ENCODE measurements at places on chromosomes 1 and 21.
A peak's percentile ranks its signal among the peaks of the same experiment; 100 is the strongest.

- DNase-seq: no peak
These were observed 215.5 kb downstream of the KIF26B start for GRCh38 chr1:245370175-245370825.

- DNase-seq: no peak
These were observed 771 bp downstream of the ABCD3 start for GRCh38 chr1:94418664-94419655.

DNA sequence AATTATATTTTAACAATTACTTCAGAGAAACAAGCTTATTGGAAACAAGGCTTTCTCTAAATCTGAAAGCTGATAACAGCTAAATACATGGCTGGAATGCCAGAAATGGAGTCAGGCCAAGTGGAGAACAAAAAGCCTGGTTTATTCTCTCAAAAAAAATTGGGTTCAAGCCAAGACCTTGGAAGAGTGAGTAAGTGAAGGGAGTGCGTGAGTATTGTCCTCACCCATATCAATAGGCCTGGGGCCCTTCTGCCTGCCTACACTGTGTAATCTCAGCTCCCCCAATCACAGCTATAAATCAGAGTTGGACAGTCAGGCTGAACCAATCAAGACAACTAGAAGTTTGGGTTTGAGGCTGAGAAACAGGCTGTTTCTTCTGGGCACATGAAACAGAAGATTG lies 7.4 kb downstream of the KYAT3 start:
- DNase-seq: peak; percentile 71

DNA sequence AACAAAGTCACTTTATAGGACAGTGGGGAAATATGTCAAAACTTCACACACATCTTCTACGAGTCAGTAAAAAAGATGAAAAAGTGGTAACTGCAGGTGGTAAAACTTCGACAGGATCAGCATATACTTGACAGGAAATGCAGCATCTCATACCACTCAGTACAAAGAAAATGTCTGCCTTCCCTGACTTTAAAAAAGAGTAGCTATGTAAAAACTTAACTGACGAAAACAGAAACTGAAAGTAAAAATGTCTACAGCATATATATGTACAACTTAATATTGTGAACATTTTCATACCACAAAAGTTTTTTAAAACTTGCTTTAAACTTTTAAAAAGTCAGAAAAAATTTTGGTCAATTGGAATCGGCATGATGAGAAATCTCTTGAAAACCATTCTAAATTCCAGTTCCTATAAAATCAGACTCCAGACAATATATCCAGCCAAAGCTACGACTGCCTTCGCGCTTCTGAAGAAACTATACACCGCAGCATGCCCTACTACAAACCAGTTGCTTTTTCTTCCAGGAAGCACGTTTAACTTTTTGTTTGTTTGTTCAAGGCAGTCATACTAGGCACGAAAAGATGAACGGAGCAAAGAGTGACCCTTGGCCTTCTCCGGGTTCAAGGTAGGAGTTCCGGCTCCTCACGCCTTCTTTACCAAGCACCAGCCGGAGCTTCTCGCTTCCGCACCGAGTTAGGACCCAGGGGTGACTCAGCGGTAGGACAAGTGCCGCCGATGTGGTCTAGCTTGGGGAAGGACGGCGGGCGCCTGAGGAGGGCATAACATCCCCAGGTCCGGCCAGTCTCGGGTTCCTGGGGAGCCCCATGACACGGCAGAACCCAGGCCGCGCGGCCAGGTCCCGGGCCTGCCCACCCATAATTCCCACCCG lies 612 bp downstream of the PSMA5 start:
- DNase-seq: no peak

Data from AG09309 (cell line).